Fibroblast of gingiva (primary cell): ENCODE measurements at places on chromosomes 5 and 9.

GRCh38 chr5:165757791-165758190 is 2252.4 kb downstream of the MAT2B start:
- DNase-seq: no peak

DNA sequence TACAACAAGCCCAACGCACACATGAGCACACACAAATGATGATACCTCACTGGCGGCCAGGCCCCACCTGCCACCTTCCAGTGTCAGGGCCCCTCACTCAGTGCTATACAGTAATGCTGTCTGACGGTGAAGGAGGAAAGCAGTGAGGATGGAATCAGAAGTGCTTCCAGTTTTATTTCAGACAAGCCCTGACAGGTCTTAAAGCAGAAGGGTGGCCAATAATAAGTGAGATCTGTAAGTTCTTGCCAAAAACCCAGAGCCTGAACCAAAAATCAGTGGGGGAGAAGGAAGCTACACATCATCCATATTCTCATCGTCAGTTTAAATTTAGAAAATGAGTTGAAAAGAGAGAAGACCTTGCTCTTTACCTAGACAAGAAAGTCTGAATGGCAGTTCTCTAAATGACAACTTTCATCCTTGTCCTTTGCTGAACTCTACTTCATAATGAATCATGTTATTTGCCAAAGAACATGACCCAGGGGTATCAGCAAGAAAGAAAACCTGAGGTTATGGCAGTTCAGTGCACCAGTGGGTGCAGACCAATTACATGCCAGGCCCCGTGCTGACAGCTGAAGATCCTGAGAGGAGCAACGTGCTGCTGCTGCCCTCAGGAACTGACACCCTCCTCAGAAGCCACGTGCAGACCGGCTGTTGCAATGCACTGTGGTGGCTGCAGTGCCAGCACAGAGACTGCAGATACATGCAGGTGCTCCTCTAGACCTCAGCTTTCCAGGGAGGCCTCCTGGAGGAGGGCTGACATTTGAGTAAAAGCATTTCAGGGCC is 118.7 kb downstream of the DROSHA start:
- DNase-seq: no peak

- DNase-seq: no peak
These were observed 116.7 kb upstream of the RANBP3L start for GRCh38 chr5:36418152-36418979.

DNA sequence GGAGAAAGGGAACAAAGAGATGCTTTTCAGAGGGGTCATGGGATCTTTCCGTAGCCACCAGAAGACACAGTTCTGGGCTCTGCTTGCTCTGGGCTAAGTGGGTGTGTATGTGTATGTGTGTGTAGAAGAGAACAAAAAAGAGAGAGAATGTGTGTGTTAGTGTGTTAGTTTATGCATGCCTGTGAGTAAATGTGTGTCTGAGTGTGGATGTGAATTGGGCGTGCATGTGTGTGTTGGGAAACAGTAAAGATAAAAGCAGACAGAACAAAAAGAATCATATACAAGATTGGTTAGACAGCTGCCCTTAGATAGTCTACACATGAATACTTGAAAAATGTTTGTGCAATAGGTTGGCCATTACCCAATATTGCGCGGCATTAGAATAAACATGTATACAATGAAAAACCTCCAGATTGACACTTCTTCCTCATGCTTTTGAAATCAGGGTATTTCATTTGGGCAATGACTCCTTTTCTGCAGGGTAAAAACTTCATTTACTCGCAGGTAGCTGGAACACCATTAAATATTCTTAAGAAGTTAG is 36.5 kb upstream of the HSPA9 start:
- peak; percentile 32 for DNase-seq

DNA sequence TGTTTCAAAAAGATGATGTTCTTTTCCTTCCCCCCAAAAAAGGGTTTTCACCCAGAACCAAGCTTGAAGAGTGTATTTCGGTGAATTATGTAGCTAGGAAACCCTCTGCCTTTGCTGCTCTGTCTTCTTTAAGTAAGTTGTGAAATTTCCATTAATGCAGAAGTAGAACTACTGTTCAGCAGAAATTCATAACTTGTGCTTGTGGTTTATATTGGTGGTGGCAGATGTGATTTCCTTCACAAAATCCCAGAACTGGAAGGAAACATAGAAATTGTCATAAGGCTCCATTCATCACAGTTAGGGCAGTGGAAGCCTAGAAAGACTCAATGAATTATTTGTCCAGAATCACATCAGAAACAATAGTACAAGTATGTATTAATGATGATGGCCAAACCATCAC is 42.1 kb upstream of the DAB2 start:
- no peak for DNase-seq

- no peak for DNase-seq
These were observed 44.3 kb upstream of the NEURL1B start for GRCh38 chr5:172596638-172597231.

DNA sequence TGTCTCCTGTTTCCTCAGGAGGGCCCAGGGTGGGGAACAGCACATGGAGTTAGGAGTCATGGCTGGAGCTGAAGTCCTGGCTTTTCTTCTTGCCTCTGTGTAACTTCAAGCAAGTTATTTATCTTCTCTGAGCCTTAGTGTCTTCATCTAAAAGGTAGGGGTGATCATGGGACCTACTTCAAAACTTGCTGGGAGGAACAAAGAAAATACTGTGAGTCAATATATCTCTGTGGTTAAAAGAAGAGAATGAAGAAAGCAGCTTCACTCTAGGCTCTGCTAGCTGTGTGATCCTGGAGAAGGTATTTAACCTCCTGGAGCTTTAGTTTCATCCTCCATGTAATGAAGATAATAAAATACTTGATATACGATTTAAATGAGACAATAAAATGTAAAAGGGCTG is 26.5 kb downstream of the AFAP1L1 start:
- no peak for DNase-seq

DNA sequence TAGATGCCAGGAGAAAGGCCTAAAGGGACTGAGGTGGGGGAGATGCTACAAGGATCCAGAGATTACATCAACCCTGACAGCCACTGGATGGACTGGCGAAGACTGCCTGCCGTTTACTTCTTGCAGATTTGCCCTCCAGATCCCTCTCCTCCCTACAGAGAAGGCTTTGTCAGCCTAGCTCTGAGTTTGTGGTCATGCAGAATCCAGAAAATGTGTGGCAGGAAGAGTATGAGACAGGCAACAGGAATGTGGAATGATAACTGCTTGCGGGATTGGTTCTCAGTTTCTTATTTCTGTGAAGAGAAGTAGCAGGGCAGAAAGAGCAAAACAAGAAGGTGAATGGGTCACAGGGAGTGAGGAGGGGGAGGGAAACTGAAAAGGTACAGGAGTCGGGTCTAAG is 129.6 kb downstream of the TLE1 start:
- DNase-seq: peak; percentile 87

- DNase-seq: no peak
These were observed 1.8 kb upstream of the NTRK2 start for GRCh38 chr9:84667571-84668195.

GRCh38 chr5:8289779-8290178 is 420.8 kb downstream of the MTRR start:
- DNase-seq: no peak

DNA sequence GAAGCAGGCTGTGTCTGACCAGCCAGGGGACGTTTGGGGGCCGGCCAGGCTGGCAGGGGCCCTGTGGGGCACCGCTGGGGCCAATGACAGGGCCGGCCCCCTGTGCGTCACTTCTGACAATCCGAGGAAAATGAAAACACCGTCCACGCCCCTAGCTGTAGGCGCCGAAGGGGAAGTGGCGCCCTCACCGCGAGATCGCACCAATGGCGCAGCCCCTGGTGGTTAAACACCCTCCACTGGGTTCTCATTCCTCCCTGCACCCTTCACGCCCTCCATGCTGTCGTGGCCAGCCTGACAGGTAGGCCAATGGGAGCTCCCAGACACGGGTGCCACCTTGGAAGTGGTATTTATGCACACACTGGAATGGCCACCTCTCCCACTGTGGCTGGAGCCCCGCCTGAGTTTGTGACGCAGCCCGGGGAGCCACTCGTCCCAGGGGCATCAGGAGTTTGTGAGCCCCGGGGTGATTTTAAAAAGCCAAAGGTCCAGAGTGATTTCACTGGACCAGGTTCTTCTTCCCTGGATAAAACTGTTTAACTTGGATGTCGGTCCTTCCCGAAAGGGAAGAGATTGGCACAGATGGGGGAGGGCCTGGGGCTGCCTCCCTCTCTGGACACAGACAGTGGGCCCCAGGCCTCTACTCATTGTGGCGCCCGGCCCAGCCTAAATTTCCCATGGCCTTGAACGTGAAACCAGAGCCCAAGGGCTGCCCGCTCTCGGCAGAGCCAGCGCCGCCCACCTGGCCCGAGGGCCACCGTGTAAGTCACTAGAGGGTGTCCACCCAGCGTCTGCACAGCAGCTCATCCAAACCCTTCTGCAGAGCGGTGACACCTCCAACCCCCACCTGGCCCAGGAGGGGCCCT is 49.7 kb downstream of the NKD2 start:
- DNase-seq: no peak

DNA sequence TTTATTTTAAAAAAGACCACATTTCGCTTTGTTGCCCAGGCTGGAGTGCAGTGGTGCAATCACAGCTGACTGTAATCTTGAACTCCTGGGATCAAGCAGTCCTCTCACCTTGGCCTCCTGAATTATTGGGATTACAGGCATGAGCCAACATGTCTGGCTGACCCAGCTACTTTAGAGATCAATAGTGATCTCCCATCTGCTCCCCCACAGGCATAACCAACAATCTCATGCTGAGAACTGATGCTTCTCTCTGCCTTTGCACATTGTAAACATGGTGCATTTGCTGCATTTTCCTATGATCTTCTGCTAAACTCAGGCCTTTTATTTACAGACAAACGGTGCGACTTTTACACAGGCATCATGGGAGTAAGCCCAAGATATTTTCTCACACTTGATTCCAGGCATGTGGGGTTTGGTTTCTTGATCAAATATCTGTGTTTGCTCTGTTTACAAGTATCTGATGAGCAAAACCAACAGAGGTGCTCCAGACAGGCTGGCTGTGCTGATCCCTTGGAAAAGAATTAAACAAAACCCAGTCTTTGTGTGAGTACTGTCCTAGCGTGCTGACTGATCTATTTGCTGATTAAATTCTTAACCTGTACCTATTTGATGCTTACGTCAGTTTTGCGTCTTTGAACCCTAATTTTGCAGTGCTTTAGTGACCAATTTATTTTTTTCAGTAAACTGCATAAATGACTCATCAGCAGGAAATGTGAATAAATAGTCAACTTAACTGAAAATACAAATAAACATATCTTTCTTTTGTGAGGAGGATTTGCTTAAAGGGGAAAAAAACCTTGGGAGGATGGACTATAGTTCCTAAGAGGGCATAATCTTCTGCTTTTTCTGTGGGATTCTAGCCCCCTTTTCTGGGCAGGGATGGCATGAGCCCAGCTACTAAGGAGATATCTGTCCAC is 191.7 kb upstream of the NR3C1 start:
- peak; percentile 9 for DNase-seq

- no peak for DNase-seq
These were observed 146.5 kb upstream of the CDH6 start for GRCh38 chr5:31047007-31047406.

DNA sequence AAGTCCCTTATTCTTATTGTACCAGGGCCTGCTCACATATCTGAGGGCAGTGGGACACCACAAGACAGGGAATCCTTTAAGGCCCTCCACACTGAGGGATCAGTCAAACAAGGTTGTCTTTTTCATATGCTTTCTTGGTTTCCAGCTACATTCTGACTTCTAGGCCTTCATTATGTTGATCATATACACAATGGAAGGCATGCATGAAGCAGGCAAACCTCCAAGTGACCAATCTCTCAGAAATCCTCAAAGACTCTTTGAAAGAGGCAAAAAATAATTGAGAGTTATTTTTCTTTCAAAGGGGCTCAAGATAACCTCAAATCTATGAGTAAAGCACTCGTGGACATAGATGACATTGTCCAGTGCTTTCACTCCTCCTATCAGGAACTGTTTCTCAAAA is 1195.9 kb upstream of the ACO1 start:
- no peak for DNase-seq

DNA sequence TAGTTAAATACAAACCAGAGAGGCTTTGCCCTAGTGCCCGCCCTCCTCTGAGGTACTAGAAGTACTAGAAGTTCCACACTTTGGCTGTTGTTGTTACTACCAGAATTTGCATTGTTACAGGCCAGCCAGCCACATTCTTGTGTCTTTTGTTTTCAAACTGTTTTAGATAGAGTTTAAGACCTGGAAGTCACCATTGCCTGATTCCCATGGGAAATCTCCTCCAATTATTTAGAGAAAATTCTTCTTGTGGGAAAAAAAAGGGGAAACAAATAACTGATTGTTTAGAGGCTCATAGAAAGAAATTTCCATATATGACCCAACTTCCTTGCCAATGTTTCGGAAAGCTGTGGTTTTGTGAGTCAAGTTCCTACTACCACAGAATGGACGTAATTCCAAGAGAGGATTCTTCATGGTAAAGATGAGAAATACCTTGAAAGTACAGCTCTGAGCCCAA is 252.2 kb downstream of the GOLPH3 start:
- DNase-seq: no peak

DNA sequence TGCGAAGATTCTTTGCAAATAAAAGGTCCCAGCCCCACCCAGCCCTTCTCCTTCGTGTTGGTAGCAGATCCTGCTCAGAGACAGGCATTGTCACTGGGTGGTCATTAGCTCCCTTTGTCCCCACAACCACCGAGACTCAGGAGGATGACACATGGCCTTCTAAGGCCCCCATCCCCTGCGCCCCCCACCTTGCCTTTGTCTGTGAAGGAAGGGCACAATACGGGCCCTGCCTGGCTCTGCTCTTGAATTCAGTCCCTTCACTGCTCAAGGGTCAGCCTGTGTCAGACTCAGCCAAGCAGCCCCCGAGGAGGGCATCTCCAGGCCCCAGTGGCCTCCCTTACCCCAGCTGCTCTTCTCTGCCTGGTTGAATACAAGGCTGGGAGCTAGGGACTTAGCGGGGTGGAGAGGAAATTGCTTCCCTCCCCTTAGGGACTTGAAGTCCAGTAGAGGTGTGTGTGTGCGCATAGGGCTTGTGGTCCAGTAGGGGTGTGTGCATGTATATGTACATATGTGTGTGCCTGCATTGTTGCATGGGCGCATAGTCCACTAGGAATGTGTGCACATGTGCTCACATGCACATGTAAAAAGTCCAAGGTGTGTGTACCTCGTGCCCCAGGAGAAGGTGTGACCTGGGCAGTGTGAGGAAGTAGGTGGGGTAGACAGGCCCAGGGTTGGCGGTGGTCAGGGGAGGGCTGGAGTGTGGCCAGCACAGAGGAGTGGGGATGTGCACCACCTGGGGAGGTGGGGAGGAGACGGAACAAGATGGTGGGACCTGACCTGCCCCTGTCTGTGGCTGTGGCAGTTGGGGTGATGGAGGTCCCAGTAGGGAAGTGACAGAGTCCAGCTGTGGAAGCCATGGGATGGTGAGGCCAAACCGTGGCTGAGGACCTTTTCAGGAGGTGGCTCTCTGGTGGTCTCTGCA is 59.1 kb downstream of the PHF2 start:
- no peak for DNase-seq

GRCh38 chr5:140358738-140359310 is 1.2 kb upstream of the SLC4A9 start:
- DNase-seq: peak; percentile 18

GRCh38 chr9:83512621-83513020 is 25.6 kb downstream of the FRMD3 start:
- DNase-seq: no peak
